ENCODE measurements at places on chromosomes 2 and 18.

- DNase-seq = peak; percentile 0
Observed at GRCh38 chr18:69580107-69580506, 179.4 kb downstream of the DOK6 start.

GRCh38 chr2:159202568-159203071, 83.9 kb downstream of the WDSUB1 start:
- no peak for DNase-seq

DNA sequence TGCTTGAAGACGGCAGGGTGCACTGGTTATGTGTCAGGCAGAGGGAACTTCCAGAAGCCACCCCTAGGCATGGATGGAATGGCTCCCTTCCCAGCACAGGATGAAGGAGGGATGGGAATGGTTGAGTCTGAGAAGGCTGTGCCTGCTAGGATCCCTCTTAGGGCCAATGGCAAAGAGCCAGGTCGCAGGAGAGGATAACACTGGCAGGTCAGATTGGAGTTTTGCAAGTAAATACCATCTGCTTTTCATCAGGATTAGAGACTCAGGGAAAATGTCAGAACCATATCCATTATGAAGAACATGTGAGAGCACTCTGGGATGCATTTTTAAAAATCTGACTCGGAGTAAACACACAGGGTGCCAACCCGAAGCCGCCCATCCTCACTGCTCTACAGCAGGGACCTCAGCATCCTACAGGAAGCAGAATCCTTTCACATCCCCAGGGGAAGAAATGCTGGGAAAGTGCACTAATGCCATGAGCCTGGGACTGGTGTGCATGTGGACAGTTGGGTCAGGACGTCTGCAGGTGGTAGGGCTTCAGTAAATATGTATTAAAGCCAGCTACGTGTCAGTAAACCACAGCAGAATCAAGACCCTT, 139.9 kb downstream of the MYT1L start:
- DNase-seq = no peak

DNA sequence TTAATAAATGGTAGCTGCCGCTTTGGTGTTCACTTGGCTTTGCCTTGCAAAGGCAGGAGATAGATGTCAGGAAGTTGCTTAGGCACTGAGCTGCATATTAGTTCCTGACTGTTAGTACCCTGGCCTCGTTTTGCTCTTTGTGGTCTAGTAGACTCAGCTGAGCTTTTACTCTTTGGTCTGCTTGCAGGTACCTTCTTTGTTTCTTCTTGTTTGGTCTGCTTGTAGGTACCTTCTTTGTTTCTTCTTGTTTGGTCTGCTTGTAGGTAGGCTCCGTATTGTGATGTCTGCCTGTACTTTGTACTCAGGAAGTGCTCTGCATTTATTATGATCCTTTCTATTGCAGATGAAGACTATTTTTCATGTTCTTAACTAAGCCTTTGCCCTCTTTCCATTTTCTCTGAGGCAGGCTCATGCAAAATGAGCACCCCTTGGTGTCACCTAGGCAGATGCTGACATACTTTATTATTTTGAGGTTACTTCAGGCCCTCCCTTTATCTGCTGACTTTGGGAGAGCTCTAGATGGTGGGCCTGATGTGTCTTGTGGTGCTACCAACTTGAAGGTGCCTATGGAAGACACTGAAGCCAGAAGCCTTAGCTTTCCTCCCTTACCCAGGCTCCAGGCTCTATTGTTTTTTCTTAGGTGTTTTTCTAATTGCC, 6.0 kb downstream of the RPIA start:
- DNase-seq = no peak

- DNase-seq = no peak
Observed at GRCh38 chr2:109447776-109448175, 166.0 kb downstream of the SEPTIN10 start.

DNA sequence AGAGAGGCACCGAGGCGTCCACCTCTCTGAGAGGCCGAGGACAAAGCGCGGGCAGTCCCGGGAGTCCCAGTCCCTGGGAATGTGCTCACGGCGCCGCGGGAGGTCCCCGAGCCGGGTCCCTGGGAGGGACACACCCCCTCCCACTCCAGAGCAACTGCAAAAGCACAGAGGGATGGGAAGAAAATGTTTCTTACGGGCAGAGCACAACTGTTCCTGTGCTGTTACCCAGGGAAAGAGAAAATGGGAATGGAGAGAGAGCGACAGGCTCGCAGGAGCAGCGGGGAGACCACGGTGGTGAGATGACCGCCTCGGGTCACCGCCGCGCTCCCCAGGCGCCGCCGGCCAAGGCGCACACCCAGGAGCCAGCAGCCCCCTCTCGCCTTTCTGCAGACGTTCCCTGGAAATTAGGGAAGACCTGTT, 1.2 kb upstream of the BCL11A start:
- no peak for DNase-seq

Data from GM19239 (cell line).